ENCODE measurements at places on chromosomes 13 and 19.

GRCh38 chr19:6455924-6456323 is 3.7 kb downstream of the SLC25A23 start:
- DNase-seq: no peak

DNA sequence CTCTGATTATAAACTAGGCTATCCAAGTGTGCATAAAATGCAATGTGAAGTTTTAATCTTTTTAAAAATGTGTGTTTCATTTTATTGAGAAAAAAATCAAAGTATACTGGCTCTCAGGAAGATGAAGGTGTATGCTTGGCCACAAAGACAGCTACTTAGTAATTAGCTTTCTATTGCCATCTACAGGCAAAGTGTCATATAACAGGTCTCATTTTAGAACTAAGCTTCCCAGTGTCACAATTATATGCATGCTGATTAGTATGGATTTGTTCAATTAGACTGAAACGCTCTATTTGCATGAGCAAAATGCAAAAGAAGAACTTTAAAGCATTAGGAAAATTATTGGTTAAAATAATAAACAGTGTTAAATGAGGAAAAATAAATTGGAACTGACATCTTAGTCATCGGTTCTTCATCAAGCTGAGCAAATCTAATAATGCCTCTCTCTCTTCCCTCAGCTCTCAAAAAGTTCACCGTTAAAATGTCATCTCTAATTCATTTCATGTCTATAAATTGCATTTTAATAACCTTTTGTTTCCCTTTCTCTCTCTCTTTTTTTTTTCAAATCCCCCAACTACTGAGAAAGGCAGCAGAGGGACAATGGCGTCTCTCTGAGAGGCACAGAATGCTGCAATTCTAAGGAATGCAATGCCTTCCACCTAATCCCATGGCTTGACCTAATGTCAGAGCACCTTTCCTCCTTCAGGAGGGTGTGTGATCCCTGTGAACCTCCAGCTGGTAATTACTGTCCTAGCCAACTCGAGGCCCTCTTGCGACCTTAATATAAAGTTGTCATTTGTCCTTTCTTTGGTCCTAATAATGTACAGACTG is 313.1 kb upstream of the MAB21L1 start:
- DNase-seq: no peak

DNA sequence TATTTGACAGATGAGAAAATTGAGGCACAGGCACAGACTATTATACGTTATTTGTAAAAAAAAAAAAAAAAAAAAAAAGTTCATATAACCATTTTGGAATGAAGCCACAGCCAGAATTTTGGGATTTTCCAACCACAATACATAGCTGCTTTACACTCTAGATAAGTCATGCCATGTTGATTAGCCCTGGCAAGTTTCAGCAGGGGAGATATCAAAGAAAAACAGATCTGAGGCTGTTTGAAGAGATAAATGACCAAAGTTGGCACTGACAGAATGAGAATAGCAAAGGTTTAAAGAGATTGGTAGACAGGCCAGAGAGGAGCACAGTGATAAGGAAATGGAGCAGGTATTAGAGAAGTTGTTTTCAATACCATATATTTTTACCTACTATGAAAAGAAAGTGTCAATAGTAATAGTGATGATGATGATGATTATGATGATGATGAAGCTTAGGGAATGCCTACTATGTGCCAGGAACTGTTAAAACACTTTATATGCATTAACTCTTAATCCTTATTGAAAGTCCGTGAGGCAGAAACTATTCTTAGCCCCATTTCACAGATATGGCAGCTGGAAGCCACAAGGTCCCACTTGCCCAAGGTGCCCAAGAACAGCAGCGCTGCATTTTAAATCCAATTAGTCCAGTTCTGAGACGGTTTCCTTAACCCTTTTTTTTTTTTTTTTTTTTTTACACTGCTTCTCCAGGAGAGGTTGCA is 105.5 kb downstream of the MBNL2 start:
- no peak for DNase-seq

GRCh38 chr13:99439850-99440604 is 61.2 kb upstream of the TM9SF2 start:
- DNase-seq: no peak

- no peak for DNase-seq
Observed at GRCh38 chr13:39588384-39588783, 14.6 kb downstream of the LHFPL6 start.

GRCh38 chr13:103297083-103297482 is 230.9 kb upstream of the SLC10A2 start:
- DNase-seq: no peak

GRCh38 chr19:50340331-50340730 is 11.2 kb upstream of the KCNC3 start:
- no peak for DNase-seq

- DNase-seq: no peak
Observed at GRCh38 chr13:30371649-30372265, 50.5 kb upstream of the UBE2L5 start.

- DNase-seq: no peak
Observed at GRCh38 chr13:21216332-21216731, 39.9 kb downstream of the MRPL57 start.

- DNase-seq: no peak
Observed at GRCh38 chr13:76773448-76774094, 112.6 kb downstream of the KCTD12 start.

DNA sequence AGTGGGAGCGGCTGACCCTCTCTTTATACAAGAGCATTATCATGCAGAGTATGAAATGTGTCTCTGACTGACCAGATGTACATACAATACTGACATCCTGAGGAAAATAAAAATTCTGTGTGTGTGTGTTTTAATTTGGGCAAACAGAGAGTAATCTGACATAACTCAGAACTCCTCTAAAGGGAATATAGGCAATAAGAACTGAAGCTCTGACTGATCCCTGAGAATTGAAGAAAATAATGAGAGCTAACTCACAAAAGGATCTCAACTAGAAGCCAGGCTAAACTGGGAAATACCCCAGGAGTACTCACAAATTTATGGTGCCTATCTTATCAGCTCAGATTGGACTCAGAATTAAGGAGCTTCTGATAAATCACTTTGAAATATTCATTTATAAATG is 539.9 kb downstream of the OLFM4 start:
- no peak for DNase-seq

GRCh38 chr19:56927294-56927693 is 86.8 kb upstream of the PEG3 start:
- no peak for DNase-seq

- DNase-seq: no peak
Observed at GRCh38 chr19:55304980-55305379, 20.2 kb downstream of the TMEM150B start.

DNA sequence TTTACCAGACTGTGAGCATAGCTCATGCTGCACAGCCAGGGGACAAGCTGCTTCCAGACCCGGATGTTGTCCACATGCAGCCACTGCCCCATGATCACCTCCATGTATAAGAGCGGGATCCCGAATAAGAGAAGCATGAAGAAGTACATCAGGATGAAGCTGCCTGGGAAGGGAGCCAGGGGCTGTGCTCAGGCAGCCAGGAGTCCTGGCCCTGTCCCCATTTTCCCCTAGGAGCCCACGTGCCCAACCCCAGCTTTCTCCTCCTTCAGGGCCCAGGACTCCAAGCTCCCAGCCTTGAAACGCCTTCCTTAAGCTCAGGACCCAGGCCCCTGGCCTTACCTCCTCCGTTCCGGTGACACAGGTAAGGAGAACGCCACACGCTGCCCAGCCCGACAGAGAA is 69.3 kb downstream of the SLC6A16 start:
- no peak for DNase-seq

Measured in glutamatergic neuron (in vitro differentiated cells).